ENCODE measurements at places on chromosomes 7 and 10.

DNA sequence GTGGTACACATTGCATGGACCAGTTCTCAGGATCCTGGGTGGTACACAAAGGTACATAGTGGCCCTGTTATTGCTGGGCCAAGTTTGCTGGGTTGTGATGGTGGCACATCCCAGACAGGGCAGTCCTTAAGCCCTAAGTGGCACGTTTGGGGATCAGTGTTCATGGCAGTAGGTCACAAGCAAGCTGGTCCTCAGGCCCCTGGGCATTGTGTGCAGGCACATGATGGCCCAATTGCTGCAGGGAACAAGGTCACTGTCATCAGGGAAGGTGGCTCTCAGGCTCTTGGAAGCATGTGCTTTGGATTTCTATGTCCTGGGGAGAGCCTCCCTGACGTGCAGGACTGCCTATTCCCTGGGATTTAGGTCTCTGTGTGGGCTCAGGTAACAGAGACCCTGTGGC lies 412.3 kb upstream of the LRRTM3 start:
- DNase-seq, result no peak

GRCh38 chr7:106542550-106543220 lies 118.3 kb downstream of the CCDC71L start:
- peak; percentile 86 for DNase-seq

DNA sequence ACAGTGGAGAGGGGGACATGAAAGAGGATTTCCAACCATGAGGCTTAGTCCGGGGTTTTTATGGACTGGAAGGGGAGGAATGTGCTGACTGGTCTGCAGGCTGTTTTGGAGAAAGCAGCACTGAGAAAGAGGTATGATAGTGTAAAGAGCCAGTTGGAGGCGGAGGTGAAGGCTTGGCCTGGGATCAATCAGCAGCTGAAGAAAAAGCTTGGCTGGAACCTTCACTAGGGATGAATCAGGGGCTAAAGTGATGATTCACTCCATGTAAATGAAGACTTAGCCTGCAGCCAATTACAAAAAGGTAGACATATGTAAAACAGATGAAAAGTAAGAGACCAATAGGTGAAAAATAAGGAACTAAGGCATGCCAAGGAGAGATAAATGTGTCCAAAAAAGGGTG lies 1382.6 kb downstream of the GATA3 start:
- DNase-seq, result no peak

- no peak for DNase-seq
These were observed 7.7 kb upstream of the CCDC172 start for GRCh38 chr10:116316503-116316902.

DNA sequence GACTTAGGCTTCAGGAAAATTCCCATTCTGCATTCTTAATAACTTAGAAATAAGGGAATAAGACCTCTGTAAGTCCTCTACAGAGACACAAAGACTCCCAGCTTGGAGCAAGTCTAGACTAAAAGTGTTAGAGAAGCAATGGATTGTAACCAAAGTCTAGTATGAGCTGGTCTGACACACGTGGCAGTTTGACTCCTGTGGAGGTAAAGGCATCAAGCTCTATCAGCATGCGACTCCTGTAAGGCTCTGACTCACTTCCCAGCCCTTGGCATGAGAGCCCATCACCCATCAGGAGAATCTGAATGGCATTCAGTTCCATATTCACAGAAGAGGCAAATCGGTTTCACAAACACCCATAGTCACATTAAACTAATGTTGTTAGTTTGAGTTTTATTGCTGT lies 4.4 kb upstream of the VSTM4 start:
- peak; percentile 40 for DNase-seq

All from ELR (cell line).